ENCODE measurements at places on chromosomes 16 and 17.

DNA sequence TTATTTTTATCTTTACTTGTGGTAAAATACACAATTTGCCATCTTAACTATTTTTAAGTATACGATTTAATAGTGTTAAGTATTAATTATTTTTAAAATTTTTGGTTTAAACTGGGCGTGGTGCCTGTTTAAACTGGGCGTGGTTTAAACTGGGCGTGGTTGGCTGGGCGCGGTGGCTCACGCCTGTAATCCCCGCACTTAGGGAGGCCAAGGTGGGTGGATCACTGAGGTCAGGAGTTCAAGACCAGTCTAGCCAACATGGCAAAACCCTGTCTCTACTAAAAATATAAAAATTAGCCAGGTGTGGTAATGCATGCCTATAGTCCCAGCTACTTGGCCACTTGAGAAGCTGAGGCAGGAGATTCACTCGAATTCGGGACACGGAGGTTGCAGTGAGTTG lies 4.0 kb upstream of the CCDC43 start:
- DNase-seq = no peak

- no peak for DNase-seq
Measured at GRCh38 chr17:78737332-78737731, 44.7 kb downstream of the CYTH1 start.

GRCh38 chr17:57356719-57357391 lies 100.5 kb downstream of the MSI2 start:
- peak; percentile 74 for DNase-seq

DNA sequence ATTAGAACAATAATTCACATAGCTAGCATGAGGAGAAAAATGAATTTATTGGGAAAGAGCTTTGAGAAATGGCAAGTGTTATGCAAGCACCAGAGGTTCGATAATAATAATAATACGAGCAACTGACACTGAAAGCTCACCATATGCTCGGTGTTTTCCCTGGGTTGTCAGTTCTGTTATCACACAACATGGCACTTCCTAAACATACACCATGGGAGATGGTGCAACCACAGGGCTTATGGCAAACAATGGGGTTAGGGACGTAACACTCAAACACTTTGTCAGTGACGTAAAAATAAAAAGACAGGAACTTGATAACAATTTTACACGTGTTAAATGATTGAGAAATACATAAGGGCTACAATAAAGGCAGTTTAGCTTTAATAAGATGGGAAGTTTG lies 23.7 kb downstream of the OR1D5 start:
- no peak for DNase-seq
